CD4-positive, alpha-beta memory T cell (primary cell): ENCODE measurements at places on chromosomes 5 and 9.

DNA sequence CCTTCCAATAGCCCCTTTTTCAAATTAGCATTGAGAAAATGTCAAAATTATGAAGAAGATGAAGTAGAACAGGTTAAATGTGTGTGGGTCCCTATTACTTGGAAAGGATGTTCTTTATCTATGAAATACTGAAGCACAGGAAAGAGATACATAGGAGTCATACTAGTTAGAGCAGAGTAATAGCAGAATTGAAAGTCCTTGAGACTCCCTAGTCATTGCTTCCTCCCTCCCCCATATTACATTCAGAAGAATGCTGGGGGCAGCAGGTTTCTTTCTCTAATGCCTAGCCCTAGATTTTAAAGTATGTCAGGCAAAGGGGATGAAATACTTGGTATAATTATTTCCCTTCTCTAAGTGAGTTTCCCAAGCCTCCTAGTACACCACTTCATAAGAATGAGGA lies 4.4 kb downstream of the ZCCHC9 start:
- DNase-seq, result no peak

- no peak for DNase-seq
Measured at GRCh38 chr9:96719921-96720320, 58.0 kb downstream of the ZNF510 start.

GRCh38 chr5:170701334-170701733 lies 82.2 kb upstream of the GABRP start:
- DNase-seq, result no peak

DNA sequence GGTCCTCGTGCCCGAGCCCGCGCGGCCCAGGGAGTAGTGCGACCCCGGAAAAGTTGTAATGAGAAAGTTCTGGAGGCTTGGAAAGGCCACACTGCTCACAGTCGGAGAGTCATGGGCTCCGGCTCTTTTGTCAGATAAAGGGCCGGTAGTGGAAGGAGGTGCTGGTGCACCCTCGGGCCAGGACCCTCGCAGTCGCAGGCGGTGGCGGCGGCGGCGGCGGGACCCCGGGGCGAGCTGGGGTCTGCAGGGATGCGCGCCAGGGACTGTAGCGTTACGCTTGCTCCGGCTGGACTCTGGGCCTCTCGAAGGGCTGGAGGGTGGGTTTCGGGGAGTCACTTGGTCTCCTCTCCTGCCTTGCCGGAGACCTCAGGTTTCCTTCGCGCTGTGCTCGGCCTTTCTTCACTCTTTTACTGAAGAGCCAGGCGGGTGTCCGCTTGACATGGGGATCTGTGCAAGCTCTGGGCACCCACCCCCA lies 1.5 kb downstream of the RORB start:
- DNase-seq, result peak; percentile 19

GRCh38 chr5:139895647-139896046 lies 100.0 kb downstream of the PSD2 start:
- DNase-seq, result no peak

- no peak for DNase-seq
Measured at GRCh38 chr5:84685121-84685894, 300.6 kb upstream of the EDIL3 start.

DNA sequence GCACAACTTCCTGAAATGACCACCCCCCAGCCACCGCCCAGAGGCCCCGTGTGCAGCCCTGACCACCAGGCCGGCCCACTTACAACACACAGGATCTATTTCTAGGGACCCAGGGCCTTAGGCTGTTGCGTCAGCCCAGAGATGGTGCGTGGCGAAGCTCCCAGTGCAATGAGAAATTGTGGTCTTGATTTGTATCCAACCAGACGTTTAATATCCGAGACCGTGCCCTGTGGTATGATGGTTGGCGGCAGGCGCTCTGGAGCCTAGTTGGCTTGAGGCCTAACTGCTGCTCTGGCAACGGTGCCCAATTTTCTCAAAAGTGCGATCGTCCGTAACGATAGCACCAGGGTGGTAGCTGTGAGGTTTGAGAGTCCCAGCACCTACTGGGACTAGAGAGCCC lies 32.6 kb upstream of the SLC6A19 start:
- DNase-seq, result no peak

DNA sequence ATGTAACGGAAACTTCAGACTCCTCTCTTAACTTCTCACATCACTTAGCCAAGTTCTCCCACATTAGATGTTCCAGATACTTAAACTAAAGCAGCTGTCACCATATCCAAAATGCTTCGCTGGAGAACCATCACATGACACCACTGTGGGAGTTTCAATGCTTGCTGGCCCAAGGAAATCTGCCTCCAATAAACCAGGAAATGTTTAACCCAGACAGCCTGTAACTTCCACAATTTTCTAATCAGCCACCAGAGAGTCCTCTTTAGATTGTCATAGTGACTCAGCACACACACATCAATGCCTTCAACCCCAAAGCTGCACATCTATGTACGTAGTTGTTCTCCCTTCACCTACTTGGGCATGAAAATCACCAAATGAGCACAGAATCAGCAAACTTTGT lies 118.7 kb downstream of the LPAR1 start:
- DNase-seq, result no peak
